ENCODE measurements at places on chromosomes 1 and 21.
A peak's percentile ranks its signal among the peaks of the same experiment; 100 is the strongest.

DNA sequence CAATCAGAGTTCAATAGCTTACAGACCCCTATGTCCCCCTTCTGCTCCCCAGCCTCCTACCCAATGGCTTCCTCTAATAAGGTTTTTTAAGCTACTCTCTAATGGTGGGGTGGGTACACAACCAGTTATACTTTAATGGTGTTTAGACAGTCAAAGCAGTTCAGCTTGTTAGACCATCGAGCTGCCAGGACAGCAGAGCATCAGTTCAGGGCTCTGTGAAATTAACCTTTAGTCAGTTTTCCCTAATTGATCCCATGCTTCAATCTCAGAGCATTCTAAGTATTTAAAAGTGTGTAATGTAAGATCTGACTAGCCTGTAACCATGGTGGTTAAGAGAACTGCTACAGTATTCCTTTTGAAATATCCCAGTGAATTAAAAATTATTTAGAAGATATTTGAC is 107.2 kb upstream of the ZNF644 start:
- DNase-seq, result no peak

DNA sequence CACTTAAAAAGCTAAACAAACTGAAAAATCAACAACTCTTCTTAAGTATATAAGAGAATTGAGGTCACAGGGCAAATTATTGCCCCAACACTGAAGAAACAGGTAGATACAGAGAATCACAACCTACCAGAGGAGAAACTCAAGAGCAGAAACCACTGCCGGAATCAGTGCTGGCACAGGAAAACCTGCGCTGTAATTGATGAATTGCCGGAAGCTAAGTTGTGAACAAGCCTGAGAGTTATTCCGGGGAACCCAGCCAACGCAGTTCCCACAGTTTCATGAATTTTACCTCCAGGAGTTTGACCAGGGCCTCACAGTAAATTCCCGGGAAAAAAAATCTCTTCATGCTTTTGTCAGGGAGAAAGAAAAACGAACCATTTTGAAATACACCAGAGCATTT is 657.1 kb upstream of the BRINP3 start:
- no peak for DNase-seq

DNA sequence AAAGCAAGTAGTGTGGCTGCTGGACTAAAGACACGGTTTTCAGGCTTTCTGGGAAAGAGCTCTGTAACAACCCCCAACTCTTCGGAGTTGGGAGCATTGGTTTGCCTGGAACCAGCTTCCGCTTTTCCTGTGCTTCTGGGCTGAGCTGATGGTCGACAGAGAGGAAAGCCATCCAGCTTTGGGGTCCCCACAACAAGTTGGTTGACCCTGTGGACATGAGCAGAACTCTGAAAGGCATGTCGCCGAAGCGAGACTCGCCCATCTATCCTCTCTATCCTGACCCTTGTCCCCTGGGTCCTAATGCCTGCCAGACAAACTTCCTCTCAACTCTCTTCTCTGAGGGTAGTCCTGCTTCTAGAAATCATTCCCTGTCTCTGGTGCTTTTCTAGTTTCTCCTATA is 31.9 kb upstream of the FCGR2A start:
- DNase-seq, result no peak

GRCh38 chr21:43025636-43026180 is 49.9 kb downstream of the CBS start:
- peak; percentile 98 for DNase-seq

DNA sequence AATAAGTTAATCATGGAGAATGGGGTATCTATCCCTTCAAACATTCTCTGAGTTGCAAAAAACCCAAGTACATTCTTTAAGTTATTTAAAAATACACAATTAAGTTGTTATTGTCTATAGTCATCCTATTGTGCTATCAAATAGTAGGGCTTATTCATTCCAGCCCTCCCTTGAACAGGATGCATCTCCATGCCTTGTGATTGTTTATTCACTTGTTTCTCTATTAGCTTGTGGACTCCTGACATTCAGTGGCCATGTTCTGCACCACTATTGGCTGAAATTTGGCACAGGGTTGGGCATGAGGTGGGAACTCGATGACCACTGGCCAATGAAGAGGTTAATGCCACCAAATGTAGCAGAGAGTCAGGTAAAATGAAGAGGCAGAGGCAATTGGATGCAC is 272.8 kb downstream of the TNR start:
- no peak for DNase-seq

DNA sequence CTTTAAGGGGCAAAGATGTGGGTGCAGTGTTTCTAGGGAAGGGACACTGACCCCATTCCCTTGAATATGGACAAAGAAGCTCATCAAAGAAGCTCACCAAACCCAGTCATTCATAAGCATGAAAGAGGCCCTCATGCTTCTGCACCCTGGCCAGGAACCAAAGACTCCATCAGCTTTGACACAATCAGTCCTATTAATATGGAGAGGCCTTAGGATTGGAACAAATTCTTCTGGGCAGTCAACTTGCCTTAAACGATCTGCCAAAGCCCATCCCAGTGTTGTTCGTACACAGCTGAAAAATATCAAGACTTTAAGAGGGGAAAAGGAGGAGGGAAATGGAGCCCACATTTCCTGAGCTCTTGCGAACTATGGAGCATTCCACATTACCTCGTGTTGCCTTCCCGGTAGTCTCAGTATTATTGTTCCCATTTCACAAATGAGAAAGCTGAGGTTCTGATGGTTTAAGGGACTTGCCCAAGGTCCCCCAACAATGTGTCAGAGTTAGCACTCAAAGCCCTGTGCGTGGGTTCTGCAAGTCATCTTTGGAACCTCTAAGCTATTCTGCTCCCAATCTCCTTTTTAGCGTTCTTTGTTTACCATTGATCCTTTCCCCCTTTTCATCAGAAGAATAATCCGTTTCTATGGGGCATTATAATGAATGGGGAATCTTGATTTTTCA is 161.9 kb downstream of the ZBTB18 start:
- DNase-seq, result peak; percentile 61

DNA sequence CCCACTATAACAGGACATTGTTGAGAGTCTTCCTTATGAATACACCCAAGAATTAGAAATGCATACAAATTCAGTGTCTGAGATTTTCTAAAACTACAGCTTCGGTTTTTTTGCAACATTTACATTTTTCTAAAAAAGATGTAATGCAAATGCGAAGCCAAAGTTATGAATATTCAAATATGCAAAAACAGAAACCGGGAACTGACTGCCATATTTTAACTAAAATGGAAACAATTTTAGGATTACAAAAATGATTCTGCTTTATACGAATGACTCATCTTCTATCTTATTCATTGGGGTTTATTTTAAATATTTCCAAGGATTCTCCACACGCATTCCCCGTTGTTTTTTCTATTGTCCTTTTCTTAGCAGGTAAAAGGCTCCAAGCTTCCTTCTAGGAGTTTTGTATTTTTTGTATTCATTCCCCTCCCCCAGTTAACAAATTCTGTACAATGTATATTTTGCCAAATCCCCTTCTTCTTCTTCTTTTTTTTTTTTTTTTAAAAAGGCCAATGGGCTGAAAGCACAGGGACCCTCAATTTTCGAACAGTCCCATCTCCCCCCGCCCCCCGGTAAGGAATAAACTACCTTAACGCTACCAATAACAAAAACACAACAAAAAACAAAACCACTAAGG is 1.0 kb downstream of the ARPC5 start:
- DNase-seq, result no peak

DNA sequence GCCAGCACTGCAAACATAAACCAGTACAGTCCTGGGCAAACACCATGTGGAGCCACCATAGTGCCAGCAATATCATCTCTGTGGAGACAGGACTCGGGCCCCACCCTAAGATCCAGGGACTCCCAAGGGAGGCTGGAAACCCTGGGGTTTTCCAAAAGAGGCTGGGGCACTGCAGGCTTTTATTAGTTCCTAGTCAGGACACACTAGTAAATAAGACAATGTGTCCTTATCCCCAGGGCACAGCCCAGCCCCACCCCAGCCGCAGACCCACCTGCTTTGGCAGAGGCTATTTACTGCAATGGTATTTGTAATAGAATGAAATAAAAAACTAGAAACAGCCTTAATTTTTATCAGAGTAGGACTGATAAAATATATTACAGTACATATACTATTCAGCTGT is 486 bp upstream of the GJB3 start:
- no peak for DNase-seq

GRCh38 chr1:31373056-31373896 is at the start of gene FABP3:
Gene FABP3, minus strand, starts transcription at chr1:31373076. Its CDS starts 62 bp downstream, at chr1:31373014.
- DNase-seq, result peak; percentile 90

DNA sequence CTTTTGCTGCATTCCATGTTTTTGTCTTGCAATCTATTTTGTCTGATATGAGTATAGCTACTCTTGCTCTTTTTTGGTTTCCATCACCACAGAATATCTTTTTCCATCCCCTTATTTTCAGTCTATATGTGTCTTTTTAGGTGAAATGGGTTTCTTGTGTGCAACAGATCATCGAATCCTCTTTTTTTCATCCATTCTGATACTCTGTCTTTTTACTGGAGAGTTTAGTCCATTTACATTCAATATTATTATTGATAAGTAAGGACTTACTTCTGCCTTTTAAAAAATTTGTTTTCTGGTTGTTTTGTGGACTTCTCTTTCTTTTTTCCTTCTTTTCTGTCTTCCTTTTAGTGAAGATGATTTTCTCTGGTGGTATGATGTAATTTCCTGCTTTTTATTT is 64.6 kb upstream of the CD55 start:
- DNase-seq, result no peak

DNA sequence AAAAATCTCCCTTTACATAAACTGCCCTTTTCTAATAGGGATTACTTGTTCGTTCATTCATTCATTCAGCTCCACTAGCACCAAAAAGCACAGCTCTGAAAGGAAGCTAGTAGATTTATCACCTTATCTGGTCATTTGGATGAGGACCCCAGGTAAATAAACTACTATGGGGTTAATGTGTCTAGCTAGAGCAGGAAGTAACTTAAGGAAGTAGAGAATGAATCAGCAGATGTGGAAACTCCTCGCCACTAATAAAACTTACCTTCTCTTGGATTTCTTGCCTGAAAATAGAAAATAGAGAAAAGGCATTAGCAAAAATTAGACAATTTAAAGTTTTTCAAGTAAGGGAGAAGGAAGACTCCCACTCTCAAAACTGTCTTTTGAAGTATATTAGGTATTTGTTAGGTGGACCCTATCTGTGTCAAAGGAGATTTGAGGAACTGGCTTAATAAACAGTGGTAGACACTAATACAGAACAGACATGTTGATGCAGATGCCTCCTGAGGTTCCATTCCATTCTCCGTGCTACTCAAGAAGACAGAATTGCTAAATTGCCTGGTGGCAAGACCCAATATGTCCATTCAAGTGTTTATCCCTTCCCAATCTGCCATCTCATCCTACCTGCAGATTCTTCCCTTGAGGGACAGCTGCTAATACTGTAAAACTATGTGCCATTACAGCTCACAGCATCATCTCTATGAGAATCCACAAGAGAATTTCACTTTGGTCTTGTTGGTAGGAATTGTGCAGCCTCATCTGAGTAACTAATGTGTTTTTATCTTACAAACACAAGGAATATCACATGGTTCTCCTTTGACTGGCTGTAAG is 14.9 kb downstream of the SELL start:
- DNase-seq, result no peak

- DNase-seq, result no peak
These were observed 249.8 kb upstream of the C1orf174 start for GRCh38 chr1:4149831-4150230.

DNA sequence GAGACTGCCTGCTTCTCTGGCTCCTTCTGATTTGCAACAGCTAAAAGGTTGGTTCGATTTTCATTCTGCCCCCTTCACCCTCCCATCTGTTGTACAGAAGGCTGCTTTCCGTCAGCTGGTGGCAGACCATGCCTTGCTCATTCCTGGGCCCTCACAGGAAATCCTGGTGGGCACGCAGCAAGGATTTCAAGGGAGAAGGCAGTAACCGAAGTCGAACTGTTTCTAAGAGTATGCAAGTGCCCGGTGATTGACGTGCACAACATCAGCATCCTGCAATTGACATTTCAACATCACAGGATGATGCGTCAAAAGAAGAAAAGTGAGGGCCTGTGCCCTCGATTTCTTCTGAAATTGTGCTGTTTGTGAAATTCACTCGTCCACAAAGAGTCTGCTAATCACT is 83.8 kb downstream of the PLPP3 start:
- no peak for DNase-seq

DNA sequence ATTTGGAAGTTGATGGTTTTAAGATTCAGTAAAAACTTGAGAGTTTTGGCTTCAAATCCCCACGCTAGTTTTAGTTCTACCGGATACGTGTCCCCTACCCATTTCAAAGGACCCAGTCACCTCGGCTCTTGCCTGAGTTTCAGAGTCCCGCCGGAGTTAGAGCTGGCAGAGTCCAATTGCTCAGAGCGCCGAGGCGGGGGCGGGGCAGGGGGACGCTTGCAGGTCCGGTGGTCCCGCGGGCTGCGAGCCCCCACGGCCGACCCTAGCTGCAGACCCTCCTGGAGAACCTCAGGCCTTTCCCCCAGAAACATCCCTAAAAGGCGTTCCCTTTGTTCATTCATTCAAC is 765 bp upstream of the VPS45 start:
- peak; percentile 14 for DNase-seq

- no peak for DNase-seq
These were observed 295.2 kb downstream of the NEGR1 start for GRCh38 chr1:71987181-71987580.

- no peak for DNase-seq
These were observed 34.0 kb downstream of the TMEM53 start for GRCh38 chr1:44640200-44640853.

GRCh38 chr1:55309053-55309452 is 93.9 kb upstream of the USP24 start:
- DNase-seq, result no peak

- DNase-seq, result no peak
These were observed 39.5 kb downstream of the TENT5C start for GRCh38 chr1:117645343-117645742.

DNA sequence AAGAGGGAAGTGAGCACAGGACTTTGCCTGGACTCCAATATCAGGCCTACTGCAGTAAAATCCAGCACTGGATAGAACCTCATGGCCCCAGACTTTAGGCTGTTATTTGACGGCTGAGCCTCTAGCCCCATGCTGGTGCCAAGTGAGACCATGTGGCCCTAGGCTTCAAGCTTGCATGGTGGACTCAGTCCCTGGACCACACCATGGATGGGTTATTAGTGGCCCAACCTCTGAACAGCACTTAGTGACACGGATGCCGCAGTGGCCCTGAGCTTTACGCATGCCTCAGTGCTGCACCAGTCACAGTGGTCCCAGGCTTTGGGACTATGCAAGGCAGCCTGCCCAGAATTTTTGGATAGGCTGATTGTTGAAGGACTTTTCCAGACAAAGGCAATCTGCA is 13.0 kb downstream of the IFI44L start:
- no peak for DNase-seq

- DNase-seq, result no peak
These were observed 231.1 kb upstream of the RUNX1 start for GRCh38 chr21:35280231-35280630.

- DNase-seq, result no peak
These were observed 25.2 kb downstream of the VN1R5 start for GRCh38 chr1:247281001-247281574.

- no peak for DNase-seq
These were observed 111.4 kb upstream of the TIAM1 start for GRCh38 chr21:31455506-31455905.

All from retinal pigment epithelial cell (primary cell).